ENCODE measurements at places on chromosomes 11 and 22.
A peak's percentile ranks its signal among the peaks of the same experiment; 100 is the strongest.

DNA sequence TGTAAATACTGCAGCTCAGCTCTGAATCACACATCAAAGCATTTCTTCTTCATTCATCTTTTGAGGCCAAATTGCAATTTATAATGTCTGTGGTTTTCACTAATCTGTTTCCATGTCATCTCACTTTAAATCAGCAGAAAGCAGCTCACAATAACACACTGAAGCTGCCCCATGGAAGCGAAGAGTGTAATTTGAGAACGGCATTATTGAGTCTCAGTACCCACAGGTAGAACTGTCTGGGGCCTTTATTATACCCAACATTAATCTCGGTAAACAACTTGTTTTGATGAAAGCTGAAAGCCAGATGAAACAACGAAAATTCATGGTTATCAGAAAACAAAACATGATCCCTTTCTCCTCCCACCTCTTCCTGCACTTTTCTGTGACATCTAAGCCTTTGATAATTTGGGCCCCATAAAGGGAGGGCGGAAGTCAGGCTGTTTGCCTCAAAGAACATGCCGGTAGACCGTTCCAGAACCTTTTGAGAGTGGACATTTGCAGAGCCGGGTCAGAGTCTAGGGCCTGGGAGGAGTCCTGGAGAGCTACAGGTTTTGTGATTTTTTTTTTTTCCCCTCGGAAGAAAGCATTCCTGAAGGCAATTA, 68.2 kb upstream of the SESN3 start:
- no peak for DNase-seq

DNA sequence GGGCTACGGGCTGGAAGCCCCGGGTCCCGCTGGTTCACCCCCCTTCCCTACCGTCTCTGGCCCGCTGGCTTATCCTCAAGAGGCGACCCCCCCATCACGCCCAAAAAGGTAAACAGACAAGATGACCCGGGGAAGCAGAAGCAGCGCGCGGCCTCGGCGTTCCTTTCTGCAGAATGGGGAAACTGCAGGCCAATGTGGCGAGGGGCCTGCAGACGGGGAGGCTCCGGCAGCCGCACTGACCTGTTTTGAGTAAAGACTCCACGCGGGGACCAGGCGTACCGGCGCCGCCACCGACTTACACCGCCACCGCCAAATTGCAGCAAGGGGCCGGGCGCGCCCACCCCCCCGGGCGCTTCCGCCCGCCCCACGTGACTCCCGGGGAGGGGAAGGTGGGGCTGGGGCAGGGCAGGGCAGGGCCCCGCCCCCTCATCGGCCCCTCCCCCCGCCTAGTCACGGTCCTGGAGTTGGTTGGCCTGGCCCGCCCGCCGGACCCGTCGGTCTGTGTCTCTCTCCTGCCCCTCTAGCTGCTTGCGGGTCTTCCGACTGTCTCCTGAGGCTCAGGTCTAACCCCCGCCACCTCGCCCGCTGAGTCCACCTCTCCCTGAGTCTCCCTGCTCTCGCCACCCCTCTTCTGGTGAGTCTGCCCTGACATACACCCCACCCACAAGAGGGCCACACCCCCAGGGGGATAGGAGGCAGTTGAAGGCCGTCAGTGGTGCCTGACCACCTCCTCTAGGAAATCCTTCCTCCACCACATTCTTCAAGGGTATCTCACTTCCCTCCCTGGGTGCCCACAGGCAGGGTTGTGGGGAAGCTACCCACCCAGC, at the start of gene ARAP1:
ARAP1 (minus strand) TSS at position 321 of the 827 bp plus-strand sequence. CDS start 25,280 bp downstream, outside the sequence.
- peak; percentile 99 for DNase-seq

GRCh38 chr11:61058583-61059259, 43.6 kb upstream of the CD5 start:
- DNase-seq = no peak

DNA sequence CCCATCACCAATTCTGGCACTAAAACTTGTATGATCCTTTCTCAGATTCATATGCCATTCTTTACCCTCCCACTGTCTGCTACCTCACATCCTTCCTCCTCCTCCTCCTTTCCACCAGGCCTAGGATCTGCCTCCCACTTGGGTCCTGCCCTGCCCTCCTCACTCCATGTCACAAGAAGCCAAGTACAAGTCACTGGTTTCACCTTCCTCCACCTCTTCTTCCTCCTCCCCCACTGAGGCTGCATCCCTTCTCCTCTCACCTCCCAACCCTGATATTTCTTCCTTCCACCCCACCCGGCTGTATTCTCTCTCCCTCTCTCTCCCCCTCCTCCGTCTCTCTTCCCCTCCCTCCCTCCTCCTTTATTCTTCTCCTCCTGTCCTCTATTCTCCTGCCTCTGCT, 46.6 kb downstream of the LARGE1 start:
- DNase-seq = no peak

DNA sequence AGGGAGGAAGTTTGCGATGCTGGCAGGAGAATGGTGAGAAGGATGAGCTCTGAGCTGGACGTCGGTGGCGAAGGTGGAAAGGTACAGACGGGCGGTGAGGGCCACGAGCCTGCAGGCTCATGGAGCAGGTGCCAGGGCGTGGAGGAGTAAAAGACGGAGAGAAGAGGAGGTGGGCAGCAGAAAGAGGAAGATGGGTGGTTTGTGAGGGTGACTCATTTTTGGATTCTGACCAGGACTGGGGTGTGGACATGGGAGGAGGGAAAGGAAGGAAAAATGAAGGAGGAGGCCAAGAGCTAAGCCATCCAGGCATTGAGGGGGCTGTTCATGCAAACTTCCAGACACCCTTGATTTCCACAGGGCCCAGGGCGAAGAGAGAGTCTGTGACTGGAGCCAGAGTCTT, 3.5 kb downstream of the ZDHHC24 start:
- no peak for DNase-seq

GRCh38 chr22:47036936-47037485, 274.6 kb downstream of the TBC1D22A start:
- DNase-seq = no peak

- DNase-seq = peak; percentile 32
These were observed 3.8 kb downstream of the OR10S1 start for GRCh38 chr11:123973816-123974215.

GRCh38 chr11:10294290-10294953, 403 bp upstream of the SBF2 start:
- no peak for DNase-seq

- DNase-seq = no peak
These were observed 47.1 kb downstream of the MTNR1B start for GRCh38 chr11:93016595-93016994.

DNA sequence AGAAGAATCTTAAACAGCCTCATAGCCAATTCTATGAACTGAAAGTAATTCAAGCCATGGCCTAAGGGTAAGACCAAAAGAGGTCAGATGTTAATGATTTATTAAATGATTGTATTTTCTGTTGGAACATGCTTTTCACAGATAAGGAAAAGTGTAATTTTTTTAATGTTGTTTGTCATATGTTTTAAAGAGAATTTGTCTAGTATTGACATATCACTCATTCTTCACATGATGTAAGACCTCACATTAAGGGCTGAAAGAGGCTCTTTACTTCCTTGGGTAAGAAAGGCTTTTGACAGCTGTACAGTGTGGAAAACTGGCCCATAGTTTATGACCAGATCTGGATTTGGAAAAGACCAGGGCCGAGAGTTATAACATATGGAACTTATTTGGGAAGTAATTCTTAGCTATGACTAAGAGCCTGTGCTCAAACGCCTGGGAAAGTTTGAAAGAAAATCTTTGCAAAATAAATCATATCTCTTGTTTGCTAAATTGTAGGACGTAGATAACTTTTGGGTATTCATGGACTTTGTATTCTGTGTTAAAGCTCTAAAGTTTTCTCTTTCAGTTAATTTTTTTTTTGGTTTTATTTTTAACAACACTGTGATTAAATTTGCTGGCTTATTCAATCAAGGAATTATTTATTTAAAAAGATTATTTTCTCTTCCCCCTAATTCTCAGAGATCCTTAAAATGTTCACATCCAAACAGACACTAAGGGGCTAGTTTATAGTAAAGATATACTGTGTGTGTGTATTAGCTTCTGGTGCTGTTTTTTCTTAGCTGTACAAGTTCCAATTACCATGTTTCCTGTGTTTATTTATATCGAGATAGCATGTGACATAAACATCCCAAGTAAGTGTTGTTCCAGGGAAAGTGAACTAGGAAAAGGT, 162.2 kb downstream of the ARHGAP42 start:
- no peak for DNase-seq

DNA sequence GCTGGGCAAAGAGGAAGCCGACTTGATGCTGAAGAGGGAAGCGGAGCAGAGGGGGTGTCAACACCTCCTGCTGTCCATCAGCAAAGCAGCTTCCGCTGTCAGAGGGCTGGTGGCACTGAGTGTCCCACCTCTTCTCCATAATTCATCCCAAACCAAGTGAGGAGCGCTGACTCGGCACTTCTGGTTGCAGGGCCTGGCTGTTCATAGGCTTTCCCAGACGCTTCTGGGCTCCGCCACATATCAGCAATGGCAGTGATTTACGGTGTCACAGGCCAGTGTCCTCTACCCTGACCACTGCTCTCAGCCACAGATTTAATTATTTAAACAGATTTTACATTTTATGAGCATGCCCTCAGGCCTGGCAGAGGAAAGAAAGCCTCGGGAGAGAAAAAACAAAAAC, 70.1 kb upstream of the TENM4 start:
- no peak for DNase-seq
